ENCODE measurements at places on chromosomes 1 and 21.

DNA sequence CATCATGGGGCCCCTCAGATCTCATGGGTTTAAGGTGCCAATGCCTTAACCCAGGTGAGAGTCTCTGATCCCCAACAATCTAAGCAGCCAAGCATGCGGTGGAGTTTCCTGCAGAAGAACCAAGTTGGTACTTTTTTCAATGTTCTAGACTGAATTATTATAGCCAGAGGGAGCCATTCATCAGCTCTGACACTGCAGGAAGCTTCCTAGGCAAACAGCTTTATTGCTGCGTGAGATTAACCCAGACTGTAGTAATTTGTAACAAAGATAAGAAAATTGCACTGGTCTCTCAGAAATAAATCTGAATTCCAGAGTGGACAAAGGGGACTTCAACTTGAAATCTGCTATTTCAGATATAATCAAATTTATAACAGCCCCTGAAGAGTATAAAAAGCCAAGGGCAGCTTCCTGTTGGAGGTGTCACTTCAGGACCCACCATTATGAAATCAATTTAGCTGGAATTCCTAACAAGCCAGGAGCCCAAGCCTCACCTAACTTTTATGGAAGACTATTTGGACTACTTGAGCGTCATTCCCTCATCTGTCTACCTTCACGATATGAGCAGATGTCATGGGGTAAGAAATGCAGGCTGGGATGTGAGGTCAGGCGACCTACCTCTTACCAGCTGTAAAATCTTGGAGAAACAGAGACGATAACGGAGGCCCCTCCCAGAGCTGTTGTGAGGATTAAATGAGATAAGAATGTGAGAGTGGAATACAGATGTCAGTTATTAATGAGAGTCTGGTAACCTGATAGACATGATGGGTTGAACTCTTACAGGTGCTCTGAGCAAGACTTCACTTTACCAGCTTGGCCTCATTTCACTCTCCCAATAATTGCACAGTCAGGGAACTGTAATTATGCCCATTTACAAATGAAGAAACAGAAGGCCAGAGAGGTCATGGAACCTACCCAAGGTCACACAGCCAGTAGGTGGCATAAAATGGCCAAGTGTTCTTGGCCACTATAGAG, 135.1 kb downstream of the RRAGC start:
- no peak for DNase-seq

GRCh38 chr21:25831300-25831960, 96.7 kb downstream of the GABPA start:
- no peak for DNase-seq

GRCh38 chr1:89743788-89744187, 77.0 kb upstream of the LRRC8D start:
- DNase-seq = no peak

DNA sequence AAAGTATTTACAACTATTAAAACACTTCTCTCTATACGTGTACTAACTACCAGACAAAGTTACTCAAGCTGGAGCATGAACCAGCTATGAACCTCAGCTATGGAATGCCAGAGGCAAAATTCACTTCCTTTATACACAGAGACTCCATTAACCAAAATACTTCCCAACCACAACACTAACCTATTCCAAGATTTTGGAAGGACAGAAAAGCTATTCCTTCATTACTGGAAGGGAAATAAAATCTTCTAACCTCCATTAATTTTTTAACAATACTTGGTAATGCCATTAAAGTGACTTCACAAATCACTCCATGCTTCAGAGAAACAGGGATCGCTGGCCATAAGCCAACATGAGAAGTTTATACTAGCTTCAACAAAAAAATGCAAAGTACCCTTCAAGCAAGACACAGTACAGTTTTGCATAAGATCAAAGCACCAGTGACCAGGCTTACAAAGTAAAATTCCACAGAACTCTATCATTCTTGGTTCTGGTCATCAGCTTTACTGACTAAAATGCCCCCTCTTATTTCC, 58.0 kb downstream of the PUM1 start:
- DNase-seq = no peak

- no peak for DNase-seq
Measured at GRCh38 chr1:248686815-248687214, 15.8 kb downstream of the OR14I1 start.

DNA sequence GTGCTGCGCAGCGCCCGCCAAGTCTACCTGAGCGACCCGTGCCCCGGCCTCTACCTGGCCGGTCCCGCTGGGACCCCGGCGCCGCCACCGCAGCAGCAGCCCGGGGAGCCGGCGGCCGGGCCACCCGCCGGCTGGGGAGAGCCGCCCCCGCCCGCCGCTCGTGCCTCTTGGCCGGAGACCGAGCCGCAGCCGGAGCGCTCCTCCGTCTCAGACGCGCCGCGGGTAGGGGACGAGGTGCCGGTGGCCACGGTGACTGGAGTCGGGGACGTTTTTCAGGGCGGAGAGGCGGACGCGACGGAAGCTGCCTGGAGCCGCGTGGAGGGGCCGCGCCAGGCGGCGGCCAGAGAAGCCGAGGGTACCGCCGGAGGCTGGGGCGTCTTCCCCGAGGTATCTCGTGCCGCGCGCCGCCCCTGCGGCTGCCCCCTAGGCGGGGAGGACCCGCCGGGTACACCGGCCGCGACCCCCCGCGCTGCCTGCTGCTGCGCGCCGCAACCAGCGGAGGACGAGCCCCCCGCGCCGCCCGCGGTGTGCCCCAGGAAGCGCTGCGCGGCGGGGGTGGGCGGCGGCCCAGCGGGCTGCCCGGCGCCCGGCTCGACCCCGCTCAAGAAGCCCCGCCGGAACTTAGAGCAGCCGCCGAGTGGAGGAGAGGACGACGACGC, 646 bp downstream of the IER5 start:
- DNase-seq = no peak

DNA sequence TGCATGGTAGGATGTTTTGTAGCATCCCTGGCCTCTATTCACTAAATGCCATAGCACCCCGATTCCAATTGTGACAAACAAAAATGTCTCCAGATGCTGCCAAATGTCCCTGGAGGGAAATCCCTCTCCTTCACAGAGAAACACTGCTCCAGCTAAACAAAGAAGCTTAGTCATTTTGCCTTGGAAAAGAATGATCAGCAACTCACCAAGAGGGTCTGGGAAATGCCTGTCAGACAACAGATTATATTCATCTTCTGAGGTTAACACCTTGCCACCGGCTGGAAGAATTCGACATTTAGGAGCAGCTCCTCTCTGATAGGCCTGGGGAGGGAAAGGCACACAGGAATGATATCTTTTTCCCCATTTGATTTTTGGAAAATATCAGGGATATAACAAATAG, 84.4 kb downstream of the NIBAN1 start:
- no peak for DNase-seq

DNA sequence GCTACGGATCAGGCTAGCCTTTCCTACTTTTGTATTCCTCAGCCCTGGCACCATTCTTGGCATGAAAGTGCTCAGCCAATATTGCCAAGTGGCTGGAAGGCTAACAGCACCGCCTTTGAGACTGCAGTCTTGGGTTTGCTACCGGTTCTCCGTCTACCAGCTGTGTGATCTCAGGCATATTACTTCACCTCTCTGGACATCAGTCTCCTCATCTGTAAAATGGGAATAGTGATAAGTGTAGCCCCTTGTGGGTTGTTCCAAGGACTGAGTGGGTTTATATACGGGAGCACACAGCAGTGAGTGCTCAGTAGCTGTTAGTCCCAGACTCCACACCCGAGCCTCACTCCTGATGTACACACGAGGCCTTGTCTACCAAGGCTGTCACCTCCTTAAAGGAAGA, 13.7 kb downstream of the TFAP2E start:
- DNase-seq = no peak

DNA sequence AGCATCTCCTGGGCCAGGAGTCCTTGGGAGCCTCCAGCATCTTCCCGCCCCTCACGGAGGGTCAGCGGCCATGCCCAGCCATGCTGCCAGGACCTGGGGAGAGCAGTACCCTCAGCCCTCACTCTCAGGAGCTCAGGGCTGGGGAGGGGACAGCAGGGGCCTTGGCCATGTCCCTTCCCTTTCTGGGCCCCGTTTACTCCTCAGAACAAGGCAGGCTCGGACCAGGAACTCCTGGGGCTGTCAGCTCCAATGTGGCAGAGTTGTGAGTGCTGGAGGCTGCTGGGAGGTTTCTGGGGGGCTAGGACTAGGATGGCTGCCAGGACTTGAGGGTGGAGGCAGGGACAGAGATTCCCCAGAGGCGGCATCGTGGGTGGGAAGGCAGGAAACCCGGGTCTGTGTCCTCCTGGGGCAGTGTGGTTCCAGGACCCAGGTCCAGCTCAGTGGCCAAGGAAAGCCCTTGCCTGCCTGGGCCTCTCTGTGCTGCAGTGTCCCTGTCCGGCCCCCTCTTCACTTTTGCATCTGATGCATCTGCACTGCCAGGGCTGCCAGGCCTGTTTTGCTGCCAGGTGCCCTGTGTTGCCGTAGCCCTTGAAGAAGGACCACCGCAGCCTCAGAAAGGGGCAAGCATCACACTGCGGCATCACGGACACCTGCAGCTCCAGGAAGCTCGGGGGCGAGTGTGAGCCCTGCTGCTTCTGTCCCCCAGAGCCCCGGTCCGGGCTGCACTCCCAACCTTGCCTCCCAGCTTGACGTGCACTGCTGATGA, 223.9 kb downstream of the CAMTA1 start:
- no peak for DNase-seq

GRCh38 chr1:35475356-35475755, 81.8 kb downstream of the KIAA0319L start:
- no peak for DNase-seq

- no peak for DNase-seq
Measured at GRCh38 chr1:39266269-39266668, 61.8 kb downstream of the MACF1 start.

GRCh38 chr1:39971138-39971537, 16.2 kb downstream of the MFSD2A start:
- no peak for DNase-seq

GRCh38 chr1:13807209-13807608, 107.2 kb downstream of the PRDM2 start:
- no peak for DNase-seq

DNA sequence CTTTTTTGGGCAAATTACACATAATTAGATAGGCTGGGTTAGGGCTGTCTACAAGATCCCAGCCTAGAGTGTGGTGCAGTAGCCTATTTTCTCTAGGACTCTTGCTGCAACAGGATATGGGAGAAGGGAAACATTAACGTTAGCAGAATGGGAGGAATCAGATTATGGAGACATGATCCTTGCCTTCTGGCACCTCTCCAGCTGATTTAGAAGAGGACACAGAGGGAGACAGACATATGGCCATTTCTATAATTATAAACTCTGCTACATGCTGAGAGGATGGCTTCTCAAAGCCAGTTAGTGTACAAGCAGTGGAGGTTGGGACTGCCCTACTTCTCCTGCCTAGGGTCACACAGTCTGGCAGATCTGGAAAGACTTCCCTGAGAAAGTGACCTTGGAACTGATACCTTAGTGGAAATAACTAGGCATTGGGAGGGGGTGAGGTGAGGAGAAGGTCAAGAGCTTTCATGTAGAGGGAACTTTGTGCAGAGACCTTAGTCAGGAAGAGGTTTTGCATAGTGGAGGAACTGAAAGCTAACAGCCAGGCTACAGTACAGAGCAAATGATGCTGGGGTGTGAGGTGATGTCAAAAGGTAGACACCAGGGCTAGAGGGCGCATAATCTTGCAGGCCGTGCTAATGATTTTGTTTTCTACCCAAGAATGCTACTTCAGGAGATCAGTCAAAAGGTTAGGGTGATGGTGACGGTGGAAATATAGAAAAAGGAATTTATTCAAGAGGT, 1.2 kb upstream of the CD1D start:
- no peak for DNase-seq

GRCh38 chr1:93750955-93751354, 69.3 kb upstream of the BCAR3 start:
- no peak for DNase-seq

DNA sequence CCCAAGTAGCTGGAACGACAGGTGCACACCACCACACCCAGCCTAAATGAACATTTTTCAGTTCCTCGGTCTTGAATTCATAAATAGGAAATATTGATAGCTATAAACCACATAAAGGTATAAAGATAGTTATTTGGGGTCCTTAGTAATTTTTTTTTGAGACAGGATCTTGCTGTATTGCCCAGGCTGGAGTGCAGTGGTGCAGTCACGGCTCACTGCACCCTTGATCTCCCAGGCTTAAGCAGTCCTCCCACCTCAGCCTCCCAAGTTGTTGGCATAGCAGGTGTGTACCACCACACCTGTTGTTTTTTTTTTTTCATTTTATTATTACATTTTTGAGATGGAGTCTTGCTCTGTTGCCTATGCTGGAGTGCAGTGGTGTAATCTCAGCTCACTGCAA, 3.7 kb upstream of the PPP1R15B start:
- DNase-seq = no peak

GRCh38 chr21:28228636-28228995, 764.1 kb downstream of the LTN1 start:
- no peak for DNase-seq

DNA sequence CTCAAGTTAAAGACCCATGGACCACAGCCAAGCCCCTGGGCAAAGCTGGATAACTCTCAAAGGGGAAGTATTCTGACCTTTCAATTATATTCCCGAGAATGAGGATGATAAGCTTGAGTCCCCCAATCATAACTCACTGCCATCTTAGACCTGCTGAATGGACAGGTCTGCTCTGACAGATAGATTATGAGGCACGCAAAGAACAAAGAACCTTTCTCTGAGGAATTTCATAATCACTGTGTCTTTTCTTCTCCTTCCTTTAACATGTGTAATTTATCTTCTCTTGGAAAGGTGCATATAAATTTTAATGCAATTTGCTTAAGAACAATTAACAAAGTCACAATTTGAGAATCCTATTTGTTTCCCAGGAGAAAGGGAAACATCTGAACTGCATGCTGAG, 22.0 kb downstream of the PIGM start:
- no peak for DNase-seq

- peak; percentile 86 for DNase-seq
Measured at GRCh38 chr1:86914998-86915736, 732 bp downstream of the HS2ST1 start.

- DNase-seq = no peak
Measured at GRCh38 chr1:18256282-18257235, 149.0 kb downstream of the IGSF21 start.

DNA sequence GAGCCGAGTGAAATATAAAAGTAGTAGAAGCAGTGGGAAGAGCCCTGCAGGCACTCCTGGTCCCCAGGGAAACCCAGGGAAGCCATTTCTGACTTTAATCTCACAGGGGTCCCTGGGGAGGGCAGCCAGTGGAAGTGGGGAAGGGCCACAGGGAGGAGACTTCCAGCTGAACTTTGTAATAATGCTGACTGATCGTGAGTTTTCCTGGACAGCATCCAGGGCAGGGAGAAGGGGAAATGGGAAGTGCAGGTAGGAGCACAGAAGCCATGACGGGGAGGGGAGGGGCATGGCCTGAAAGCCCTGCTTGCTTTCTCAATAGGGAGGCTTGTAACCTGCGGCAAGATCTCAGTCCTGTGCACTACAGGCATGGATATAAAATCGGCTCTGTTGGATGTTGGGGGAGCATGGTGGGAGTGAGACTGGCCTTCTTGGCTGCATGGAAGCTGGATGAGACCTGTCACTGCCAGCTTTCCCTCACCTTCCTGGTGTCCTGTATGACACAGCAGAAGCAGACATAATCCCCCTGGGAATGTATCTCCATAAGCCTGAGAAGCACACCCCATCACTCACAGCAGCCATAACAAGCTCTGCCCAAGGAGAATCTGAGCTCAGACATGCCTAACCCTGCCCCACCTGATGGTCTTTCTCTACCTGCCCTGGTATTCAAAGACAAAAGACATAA, 15.1 kb upstream of the MX1 start:
- DNase-seq = no peak

GRCh38 chr1:160431006-160431405, 30.6 kb downstream of the VANGL2 start:
- no peak for DNase-seq

- no peak for DNase-seq
Measured at GRCh38 chr1:214022810-214023425, 35.1 kb downstream of the PROX1 start.

Data from C1 segment of cervical spinal cord (tissue), 14 donors.